Right renal cortex interstitium (tissue), 3 donors: ENCODE measurements at places on chromosomes 12 and 14.

GRCh38 chr12:111488271-111488670 lies 82.5 kb downstream of the SH2B3 start:
- DNase-seq = no peak

- DNase-seq = no peak
Measured at GRCh38 chr14:105891631-105892452, 365.5 kb downstream of the TMEM121 start.

DNA sequence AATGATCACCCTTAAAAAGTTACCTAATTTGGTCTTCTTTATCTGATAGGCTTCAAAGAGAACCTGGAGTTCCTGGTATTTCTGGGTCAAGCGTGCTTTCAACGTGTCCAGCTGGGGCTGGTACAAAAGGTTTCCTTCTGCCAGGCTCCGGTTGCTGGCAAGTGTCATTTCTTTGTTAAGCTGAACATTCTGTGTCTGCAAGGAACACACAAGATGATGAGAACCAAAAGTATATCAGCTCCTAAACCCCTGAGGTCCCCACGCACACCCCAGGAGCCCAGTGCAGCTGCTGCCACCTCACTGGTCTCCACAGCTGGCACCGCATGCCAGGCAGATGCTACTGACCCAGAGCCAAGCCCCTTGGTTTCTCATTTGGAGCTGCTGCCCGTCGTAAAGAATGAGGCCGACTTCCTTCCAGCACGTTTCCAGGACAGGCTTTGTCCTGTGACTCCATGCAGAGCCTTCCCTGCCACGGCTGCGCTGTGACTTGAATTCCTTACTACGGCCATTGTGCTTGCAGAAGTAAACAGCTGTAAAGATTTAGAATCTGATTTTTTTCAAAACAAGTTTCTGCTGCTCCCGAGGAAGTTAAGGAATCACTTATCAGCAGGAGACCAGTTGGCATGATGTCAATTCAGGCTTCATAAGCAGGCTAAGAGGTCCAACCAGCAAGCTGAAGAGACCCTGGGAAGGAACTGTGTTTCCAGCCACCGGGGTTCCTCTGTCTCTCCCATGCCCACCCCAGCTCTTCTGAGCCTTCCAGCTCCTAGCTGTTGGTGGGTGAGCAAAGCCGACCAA lies 24.9 kb downstream of the VPS37B start:
- no peak for DNase-seq

DNA sequence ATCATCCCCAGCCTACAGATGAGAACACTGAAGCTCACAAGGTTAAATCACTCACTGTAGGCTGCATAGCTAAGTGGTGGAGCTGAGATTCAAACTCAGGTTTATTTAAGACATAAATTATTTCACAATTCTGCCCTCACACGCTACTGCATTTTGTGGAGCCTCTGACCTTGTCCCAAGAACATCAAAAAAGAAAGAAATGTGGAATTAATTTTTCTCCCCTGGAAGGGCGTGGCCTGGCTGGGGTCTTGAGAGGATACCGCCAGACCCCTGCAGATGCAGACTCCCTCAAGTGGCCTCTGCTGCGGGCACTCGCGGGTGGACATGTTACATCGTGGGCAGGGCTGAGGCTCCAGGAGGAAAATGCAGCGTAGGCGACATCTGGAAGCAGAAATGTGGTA lies 40.6 kb downstream of the LTBP2 start:
- no peak for DNase-seq

GRCh38 chr14:24325963-24326362 lies 8.9 kb downstream of the ADCY4 start:
- no peak for DNase-seq

DNA sequence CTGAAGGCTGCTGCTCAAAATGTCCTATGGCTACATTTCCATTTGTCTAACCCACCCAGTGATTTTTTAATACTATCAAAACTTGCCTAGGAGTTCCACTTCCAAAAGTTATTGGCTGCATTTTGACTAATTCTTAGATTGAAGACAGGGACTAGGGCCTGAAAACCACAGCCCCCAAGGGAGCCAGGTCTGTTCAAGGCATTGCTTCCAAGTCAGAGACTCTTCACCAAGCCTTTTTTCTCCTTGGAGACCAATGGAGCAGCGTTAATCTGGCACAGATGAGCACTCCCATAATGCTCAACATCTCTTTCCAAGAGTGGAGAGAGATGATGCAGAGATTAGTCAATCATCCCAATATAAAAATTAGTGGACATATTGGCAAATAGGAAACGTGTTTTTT lies 112.5 kb upstream of the HIF1A start:
- no peak for DNase-seq

DNA sequence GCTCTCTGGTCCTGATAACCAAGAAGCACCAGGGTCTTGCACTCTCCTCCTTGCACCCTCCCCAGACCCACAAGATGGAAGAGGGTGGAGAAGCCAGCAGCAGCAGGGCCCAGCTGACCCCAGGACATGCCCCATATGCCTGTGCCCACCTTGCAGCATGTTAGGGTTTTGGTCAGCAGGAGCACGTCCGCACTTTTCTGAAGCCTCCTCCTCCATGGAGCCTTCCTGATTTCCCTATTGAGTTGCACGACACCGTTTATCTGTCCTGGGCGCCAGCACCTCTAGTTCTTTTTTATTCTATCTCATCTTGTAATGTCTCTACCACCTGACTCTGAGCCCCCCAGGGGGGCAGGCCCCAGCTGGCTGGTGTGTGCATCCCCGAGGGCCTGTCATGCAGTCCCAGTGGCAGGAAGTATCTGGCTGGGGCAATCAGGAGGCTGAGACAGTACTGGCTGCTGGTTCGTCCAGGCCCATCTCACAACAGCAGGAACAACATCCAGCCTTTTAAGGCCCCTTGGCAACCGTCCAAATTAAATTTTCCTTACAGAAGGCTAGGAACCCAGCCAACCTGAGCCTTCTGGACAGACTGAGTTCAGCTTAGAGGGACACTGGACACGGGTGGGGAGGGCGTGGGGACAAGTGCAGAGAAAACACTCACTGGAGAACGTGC lies 39.6 kb downstream of the CCDC85C start:
- DNase-seq = no peak

GRCh38 chr14:36498938-36499337 lies 21.1 kb downstream of the NKX2-1 start:
- no peak for DNase-seq

GRCh38 chr12:56321027-56321426 lies 5.2 kb upstream of the CNPY2 start:
- no peak for DNase-seq

DNA sequence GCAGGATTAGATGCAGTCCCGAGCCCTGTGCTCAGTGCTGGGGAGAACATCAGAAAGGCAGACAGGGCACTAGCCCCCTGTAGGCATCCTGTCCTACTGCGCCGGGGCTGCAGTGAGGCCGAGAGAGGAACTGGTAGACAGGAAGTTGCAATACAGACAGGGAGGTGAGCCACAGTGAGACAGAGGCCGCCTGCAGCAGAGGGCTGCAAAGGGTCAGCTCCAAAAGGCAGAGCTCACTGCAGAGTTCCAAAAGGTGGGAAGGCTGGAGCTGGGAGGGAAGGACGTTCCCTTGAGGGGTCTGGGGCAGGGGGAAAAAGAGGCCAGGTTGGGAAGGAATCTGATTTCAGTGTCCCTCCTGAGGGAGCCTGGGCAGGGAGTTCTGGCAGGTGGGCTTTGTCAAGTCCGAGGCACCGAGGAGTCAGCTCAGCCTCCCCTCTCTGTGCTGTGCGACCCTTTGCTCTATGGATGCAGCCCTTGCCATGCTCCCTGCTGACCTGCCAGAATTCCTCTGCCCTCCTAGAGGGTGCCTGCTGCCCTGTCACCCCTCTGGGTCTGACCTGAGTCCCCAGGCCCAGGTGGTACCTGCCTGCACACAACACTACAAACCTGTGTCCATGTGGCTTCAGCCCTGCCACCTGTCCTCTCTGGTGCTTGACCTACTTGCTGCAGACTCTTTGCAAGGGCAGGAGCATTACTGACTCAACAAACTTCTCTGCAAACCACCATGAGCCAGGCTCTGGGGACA lies 63.5 kb downstream of the PRMT8 start:
- DNase-seq = no peak

DNA sequence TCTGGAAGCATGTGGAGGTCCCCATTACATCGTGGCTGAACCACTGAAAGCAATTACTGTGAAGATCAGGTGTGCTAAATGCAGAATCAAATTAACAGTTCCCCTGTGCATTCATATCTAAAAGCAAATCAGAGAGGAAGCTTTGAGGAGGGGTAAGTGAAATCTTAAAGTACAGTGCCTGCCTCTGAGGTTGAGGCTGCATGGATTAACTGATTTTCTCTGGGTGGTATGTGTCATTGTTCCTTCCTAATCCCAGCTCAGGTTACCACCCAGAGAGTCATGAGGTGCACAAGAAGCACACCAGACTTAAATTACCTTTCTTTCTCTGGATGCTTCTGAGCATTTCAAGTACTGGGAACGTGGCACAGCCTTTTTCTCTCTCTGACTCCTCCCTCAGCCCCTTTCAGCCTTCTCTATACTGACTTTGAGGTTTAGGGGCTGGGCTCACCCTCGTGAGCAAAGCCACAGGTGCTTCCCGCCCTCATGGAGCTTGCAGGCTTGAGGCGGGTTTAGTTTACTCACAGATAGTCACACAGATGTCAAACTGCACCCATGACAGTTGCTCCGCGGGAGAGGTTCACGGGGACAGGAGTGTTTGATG lies 237.6 kb upstream of the CRY1 start:
- no peak for DNase-seq

GRCh38 chr14:48703728-48704467 lies 882.3 kb downstream of the RPS29 start:
- no peak for DNase-seq

DNA sequence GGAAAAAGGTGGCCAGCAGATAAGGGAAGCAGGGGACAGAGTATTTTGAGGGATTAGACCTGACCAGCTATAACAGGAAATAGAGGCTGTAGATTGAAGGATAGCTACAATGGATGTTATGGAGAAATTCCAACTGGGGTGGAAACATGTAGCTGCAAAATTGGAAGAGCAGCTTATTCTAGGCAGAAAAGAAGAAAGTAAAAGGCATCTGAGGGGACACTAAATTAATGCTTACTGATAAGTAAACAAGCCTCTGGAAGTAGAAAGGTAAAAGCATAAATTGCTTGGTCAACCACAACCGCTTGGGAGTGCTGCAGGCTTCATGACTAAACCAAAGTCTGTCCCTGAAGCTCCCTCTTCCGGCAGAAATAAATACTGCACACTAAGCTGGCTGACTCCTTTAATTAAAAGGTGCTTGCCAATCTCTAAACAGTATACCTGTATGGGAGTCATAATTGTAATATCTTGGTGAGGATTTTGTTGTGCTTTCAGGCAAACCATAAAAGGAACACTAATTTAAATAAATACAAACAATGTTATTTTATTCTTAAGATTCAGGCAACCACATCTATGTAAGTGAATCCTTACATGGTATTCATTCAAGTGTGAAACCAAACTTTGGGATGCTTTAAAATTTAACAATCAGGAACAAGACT lies 7.7 kb downstream of the UBC start:
- DNase-seq = peak; percentile 90

- DNase-seq = no peak
Measured at GRCh38 chr14:69052181-69052601, 73.1 kb upstream of the ACTN1 start.

GRCh38 chr12:121494093-121494787 lies 86.6 kb downstream of the KDM2B start:
- no peak for DNase-seq

DNA sequence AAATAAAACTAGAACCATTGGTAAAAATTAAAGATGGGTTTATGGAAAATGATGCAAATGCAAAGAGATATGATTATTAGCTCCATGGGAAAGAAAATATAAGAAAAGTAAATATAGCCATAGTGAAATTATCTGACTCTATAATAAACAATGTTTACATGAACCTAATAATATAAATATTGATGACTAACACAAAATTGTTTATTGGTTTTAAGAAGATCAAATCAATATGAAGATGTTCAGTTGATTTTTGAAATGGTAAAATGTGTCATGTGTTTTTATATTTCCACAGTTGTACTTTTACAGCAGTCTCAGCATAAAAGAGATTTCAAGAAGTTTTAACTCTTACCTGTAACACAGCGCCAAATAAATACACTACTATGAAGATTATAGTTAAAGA lies 114.0 kb downstream of the SLC41A2 start:
- no peak for DNase-seq

GRCh38 chr12:12804432-12804886 lies 8.7 kb upstream of the DDX47 start:
- DNase-seq = no peak

DNA sequence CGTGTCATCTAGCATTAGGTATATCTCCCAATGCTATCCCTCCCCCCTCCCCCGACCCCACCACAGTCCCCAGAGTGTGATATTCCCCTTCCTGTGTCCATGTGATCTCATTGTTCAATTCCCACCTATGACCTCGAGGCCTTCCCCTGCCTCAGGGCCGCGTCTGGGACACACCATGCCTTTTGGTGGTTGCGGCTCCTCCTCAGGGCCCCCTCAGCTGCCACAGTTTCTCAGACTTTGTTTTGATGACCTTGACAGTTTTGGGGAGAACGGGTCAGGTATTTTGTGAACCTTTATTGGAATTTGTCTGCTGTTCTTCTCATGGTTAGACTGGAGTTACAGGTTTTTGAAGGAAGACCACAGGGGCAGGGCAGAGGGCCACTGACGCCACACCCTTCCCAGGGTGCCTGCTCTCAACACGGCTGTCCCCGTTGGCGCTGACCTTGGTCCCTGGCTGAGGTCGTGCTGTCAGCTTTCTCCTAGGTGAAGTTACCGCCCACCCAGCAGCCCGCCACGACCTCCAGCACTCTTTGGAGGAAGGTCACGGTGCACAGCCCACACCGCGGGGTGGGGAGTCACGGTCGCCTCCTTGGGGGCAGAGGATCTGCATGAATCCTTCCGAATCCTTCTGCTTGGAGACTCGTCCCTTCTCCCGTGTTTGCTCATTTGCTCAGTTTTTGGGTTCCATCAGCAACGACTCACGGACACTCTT lies 130.5 kb downstream of the KIF26A start:
- DNase-seq = no peak

- DNase-seq = no peak
Measured at GRCh38 chr12:128571906-128572810, 251.6 kb downstream of the SLC15A4 start.

DNA sequence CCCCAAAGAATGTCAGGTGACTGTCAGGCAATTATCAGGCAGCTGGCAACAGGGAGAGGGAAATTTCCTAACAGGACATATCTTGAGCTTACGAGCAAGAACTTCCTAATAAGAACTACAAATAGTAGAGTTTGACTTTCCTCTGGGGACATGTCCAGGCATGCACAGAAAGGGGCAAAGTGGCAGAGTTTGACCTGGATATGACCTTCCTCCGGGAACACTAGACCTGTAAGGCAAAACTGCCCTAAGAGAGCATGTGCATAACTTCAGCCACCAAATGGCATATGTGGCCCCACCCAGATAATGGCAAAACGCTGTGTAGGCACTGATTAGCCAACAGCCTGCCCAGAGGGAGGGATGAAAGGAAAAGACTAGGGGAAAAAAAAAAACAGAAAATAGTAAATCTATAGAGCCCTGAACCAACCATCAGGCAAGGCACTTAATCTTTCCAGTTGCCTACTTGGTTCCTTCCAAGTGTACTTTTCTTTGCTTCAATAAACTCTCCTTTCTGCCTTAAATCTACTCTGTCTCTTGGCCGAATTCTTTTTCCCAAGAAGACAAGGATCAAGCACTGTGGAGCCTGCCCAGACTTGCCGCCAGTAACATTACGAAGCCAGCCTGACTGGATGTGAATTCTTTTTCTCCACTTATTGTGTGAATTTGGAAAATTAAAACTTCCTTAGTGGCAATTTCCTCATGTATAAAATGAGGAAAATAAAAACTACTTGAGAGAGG lies 164.1 kb downstream of the SPTSSA start:
- no peak for DNase-seq

- no peak for DNase-seq
Measured at GRCh38 chr14:24219080-24219479, 3.2 kb upstream of the MDP1 start.
